ENCODE measurements at places on chromosomes 2 and 18.
A peak's percentile ranks its signal among the peaks of the same experiment; 100 is the strongest.

DNA sequence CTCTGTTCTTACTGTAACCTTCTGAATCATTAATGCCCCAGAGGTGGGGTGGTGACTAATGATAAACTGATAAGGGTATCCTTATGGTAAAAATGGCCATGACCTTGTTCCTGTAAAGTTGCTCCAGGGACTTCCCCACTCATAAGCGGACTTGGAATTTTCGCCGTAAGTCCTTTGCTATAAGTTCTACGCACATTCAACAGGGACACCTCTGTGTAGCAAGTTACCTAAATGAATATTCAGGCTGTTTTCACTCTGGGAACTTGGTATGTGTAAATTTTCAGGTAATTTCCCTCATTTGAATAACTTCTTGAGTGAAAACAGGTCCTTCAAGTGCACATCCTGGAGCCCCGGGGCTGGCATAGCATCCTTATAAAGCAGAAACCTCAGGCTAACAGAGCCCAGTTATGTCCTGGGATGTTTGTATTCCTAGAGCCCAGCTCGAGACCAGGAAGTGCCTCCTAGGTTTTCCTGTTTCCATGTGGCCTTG is 9.4 kb upstream of the AGFG1 start:
- DNase-seq = no peak

DNA sequence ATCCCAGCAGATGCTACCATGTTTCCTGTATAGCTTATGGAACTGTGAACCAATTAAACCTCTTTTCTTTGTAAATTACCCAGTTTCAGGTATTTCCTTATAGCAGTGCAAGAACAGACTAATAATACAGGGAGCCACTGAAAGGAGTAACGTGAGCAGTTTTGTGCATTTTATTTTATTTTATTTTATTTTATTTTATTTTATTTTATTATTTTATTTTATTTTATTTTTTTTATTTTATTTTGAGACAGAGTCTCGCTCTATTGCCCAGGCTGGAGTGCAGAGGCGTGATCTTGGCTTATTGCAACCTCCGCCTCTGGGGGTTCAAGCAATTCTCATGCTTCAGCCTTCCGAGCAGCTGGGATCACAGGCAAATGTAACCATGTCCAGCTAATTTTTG is 156.3 kb upstream of the MSH6 start:
- DNase-seq = no peak

- no peak for DNase-seq
Measured at GRCh38 chr2:120722246-120722567, 13.5 kb upstream of the GLI2 start.

- DNase-seq = no peak
Measured at GRCh38 chr2:197975931-197976519, 171.6 kb downstream of the PLCL1 start.

GRCh38 chr2:175168564-175168945 is 552 bp upstream of the ATF2 start:
- DNase-seq = no peak

- no peak for DNase-seq
Measured at GRCh38 chr18:77079088-77079487, 53.5 kb downstream of the MBP start.

- no peak for DNase-seq
Measured at GRCh38 chr2:63819765-63820717, 21.7 kb upstream of the UGP2 start.

DNA sequence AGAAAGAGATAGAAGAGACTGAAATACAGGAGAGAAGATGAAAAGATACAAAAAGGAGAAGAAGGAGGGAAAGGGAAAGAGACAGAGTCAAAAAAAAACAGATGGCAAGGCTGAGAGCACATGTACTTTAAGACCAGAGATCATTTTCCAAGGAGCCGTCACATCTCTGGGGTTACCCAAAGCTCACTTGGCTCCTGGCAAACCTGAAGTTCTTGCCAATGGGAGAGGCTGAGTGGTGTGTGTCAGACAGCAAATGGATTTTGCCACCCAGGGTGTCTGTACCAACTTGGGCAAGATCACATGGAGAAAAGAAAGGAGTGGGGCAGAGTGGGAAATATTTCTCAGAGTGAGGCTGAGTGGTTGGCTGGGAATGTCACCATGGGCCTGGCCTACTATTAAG is 219.3 kb upstream of the TNP1 start:
- no peak for DNase-seq

DNA sequence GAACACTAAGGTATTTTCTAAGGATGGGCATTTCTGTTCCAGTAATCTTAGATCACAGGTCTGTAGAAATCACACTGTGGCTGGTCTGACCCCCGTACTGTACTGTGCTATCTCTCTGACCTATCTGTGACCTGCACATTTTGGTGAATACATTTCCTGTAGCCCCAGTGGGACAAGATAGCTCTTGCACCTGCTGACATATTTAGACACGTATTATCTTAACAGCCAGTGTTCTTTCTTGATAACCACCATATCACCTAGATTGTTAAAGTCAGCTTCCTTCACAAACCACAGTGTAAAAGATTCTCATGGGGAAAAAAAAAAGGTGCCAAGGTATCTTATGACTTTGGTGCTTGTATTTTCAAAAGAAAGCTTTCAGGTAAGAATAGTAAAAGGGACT is 39.8 kb upstream of the TMEM247 start:
- DNase-seq = peak; percentile 29

DNA sequence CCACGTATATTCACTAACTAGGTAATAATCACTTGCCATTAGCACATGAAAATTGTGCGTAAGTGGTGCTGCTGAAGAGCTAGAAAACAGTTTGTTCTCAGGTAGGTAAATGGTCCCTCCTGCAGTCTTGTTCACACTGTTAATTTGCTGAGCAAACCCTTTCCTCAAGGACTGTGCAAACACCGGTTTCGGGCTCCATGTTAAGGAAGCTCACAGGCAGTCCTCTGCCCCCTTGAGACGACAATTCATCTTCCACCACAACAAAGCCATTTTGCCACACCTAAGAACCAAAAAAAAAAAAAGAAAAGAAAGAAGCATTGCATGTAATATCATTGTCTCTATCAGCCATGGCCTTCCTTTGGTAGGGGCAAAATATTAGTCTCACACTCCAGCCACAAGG is 193.9 kb downstream of the BCL11A start:
- no peak for DNase-seq

- DNase-seq = no peak
Measured at GRCh38 chr2:151843691-151844061, 15.5 kb upstream of the ARL5A start.

Data from CD4-positive, alpha-beta T cell treated with Interferon gamma for 1 hour (primary cell).